ENCODE measurements at places on chromosomes 3 and 15.

GRCh38 chr3:37531066-37531720 lies 330.5 kb upstream of the CTDSPL start:
- DNase-seq: no peak

DNA sequence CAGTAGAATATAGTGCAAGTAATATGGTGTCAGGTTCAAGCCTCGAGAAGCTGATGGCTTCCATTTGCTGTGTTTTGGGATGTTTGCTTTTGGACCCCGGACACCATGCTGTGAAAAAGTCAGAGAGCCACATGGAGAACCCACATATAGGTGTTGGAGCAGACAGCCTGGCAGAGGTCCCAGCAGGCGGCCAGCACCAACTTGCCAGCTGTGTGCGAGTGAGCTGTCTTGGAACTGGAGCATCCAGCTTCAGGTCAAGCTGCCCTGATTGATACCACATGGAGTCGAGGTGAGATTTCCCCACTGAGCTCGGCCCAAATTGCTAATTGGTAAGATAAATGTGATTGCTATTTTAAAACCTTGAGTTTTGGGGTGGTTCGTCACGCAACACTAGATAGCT lies 185.7 kb upstream of the TBL1XR1 start:
- DNase-seq: no peak

DNA sequence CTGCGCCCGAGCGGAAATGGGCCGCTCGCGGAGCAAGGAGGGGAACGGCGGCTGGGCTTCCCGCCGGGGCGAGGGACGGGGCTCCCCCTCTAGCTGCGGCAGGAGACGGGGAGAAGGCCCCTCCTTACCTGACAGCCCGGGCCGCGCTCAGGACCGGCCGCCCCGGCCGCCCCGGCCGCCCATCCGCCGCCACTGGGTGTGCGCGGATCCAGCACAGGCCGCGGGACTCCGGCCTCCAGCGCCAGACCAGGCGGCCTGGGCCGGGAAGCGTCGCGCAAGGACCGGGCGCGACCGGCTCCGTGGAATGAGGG lies 296 bp downstream of the TPRA1 start:
- no peak for DNase-seq

GRCh38 chr15:86588413-86588812 lies 508.7 kb downstream of the AGBL1 start:
- DNase-seq: no peak

DNA sequence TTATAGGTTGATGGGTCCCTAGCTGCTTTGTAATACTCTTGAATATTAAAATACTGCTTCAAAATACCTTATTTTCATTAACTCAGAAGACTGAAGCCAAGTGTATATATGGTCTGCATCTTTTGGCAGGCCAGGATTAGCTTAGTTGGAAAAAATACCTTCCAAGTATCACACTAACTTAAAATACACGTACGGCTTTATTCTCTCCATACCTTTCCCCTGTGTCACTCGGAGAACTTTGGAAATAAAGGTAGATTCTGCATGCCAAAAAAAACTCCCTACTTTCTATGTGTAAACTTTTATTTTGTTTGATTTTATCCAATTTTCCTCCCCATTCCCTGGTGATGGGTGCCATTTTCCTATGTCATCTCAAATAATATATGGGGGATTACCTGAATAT lies 422.3 kb upstream of the MDFIC2 start:
- no peak for DNase-seq

GRCh38 chr15:52144656-52145178 lies 32.1 kb upstream of the BCL2L10 start:
- no peak for DNase-seq

DNA sequence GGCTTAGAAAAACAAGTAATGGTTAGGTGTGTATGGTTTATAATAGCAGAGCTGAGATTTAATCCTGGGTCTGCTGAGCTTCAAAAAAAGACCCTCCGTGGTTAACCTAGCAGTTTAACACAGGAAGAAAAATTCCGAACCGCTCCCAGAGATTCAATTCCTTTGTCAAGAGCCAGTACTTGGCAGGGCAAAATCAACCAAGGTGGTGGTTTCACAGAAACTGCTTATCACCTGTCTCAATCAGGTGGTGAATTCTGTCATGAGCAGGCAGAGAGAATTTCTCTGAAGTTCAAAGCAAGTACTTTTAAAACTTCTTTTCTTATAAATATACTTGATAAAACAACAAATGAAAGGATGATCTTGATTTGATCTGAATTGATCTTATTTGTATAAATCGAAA lies 17.2 kb downstream of the SYNPR start:
- DNase-seq: no peak

DNA sequence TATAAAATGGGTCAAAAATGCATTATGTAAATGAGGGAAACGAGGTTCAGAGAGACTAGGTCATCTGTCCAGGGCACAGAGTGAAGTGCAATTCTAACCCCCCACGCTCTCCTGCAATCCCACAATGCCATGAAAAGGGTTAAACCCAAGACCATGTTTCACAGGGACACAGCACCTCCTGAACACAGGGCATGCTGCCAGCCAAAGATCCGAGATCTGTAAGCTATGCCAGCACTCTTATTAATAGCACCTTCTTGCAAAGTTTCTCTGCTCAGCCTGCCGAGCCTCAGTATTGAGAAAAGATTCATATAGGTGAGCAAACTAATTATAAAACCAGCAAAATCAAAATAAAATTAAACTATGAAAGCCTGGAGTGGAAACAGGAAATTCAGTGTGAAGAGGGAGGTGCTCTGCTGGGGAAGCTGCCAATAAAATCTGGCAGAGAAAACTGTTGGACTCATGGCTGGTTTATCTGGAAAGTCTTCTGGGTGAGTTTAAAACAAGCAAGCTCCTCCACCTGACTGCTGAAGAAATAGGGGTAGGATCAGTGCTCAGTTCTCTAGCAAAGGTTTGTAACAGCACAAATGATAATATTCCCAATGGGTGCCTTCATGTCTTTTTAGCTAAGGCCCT lies 50.3 kb downstream of the LRIG1 start:
- DNase-seq: no peak

DNA sequence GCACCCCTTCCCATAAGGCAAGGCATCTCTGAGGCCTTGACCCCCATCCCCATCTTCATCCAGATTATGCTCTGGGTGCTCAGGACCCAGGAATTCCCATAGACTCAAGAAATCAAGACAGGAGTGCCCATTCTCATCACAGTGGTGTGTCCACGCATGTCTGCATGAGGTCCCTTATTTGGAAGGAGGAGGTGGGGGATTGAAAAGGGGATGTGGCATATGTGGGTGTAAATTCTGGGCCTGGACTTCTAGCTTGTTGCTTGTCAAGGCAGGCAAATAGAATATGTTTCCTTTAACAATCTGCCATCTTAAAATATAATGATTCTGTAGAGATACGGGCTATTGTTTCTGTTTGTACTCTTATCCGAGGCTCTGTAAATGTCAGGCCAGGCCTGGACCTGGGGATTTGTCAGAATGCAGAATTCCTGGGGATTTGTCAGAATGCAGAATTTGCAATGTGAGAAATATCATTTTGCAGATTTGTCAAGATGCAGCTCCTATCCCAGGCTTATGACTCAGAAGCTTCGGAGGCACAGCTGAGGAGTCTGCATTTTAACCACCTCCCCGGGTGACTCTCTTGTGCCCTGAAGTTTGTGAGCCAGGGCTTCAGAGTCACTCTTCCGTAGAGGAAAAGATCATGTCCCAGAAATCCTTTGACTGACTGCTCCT lies 157.8 kb downstream of the SV2B start:
- DNase-seq: no peak

- DNase-seq: no peak
Observed at GRCh38 chr3:184234224-184234623, 4.8 kb downstream of the VWA5B2 start.

GRCh38 chr15:88719654-88720053 lies 80.8 kb downstream of the ISG20 start:
- no peak for DNase-seq

GRCh38 chr3:39166932-39167532 lies 13.6 kb upstream of the CSRNP1 start:
- DNase-seq: no peak

DNA sequence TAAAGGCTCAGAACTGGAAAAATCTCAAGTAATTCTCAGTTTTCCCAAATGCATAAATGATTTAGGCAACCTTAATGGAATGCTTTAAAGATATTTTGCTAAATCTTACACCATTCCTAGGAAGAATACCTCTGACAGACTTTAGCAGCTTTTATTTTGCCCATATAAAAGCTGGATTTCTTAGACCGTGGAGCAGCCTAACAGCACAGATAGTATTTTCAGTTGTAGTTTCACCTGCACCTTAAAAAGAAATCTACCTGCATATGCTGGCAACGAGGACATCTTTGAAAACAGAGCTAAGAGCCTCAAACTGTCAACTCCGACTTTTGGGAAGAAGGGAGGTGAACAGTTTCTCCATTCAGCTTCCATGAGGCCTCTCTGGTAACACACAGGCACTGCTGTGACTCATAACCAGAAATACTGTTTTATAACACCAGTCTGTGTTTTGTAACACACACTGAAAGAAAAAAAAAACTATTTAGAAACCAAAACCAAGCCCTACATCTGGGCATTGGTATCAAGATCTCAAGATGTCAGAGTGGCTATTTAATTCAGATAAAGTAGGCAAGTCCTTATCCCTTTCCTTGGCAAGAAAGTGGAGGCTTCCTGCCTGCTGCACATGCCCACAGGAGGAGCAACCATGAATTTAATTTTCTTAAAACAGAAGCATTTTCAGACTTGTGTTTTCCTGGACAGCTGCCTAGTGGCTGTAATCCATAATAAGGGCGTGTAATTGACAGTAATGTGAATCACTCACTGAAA lies 181.5 kb upstream of the ICE2 start:
- DNase-seq: no peak

- DNase-seq: no peak
Observed at GRCh38 chr15:98953968-98954367, 53.6 kb downstream of the PGPEP1L start.

- no peak for DNase-seq
Observed at GRCh38 chr3:129022114-129023007, 21.3 kb downstream of the EFCC1 start.

GRCh38 chr3:79543218-79543982 lies 224.4 kb downstream of the ROBO1 start:
- DNase-seq: no peak

- no peak for DNase-seq
Observed at GRCh38 chr15:75131269-75131643, 70.4 kb upstream of the C15orf39 start.

GRCh38 chr3:14517601-14518431 lies 22.3 kb downstream of the GRIP2 start:
- no peak for DNase-seq

GRCh38 chr3:194176274-194176991 lies 40.5 kb downstream of the HES1 start:
- no peak for DNase-seq

GRCh38 chr15:83283138-83283812 lies 1.2 kb downstream of the BNC1 start:
- no peak for DNase-seq

GRCh38 chr3:129625072-129625874 lies 18.8 kb upstream of the PLXND1 start:
- no peak for DNase-seq

GRCh38 chr3:45787551-45787950 lies 8.8 kb downstream of the SLC6A20 start:
- no peak for DNase-seq

DNA sequence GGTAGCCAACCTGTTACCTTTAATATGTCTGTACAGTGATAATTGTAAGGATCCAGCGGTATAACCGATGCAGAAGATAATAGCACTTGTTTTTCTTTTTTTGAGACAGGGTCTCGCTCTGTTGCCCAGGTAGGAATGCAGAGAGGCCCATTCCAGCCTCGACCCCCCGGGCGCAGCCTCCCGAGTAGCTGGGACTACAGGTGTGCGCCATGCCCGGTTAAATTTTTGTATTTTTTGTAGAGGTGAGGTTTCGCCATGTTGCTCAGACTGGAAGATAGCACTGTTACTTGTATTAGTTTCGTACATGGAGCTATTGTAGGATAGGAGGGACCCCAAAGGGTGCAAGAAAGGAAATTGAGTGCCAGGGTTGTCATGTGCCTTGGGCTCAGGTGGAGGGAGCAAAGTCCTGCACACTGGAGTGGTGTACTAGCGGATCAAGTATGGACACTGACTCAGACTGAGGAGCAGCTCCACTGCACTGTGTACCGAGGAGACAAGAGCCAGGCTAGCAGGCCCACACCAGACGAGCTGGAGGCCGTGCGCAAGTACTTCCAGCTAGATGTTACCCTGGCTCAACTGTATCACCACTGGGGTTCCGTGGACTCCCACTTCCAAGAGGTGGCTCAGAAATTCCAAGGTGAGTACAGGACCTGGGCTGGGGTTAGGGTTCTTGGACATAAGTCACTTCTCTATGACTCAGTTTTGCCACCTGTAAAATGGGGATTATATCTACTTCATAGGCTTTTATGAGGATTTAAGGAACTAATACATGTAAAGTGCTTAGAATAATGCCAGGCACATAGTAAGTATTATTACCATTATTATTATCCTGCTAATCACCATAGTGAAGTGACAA lies 1.0 kb downstream of the OGG1 start:
- no peak for DNase-seq

- DNase-seq: no peak
Observed at GRCh38 chr15:92061511-92062195, 208.1 kb downstream of the SLCO3A1 start.

DNA sequence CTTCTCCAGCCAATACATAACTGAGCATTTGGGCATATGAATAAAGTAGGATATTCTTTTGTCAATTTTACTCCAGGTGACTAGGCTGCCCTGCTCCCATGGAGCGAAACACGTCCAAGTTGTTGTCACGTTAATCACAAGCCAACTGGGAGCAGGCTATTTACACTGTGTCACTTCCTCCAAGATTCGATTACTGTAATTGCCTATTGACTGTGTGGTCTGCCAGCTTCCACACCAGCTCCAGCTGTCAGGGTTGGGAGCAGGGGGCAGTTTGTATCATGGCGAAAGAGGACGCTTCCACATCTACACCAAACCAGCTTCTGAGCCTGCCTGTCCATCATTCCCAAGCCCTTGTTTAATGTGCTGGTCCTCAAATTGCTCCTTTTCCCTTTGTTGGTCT lies 89.2 kb upstream of the RORA start:
- no peak for DNase-seq

DNA sequence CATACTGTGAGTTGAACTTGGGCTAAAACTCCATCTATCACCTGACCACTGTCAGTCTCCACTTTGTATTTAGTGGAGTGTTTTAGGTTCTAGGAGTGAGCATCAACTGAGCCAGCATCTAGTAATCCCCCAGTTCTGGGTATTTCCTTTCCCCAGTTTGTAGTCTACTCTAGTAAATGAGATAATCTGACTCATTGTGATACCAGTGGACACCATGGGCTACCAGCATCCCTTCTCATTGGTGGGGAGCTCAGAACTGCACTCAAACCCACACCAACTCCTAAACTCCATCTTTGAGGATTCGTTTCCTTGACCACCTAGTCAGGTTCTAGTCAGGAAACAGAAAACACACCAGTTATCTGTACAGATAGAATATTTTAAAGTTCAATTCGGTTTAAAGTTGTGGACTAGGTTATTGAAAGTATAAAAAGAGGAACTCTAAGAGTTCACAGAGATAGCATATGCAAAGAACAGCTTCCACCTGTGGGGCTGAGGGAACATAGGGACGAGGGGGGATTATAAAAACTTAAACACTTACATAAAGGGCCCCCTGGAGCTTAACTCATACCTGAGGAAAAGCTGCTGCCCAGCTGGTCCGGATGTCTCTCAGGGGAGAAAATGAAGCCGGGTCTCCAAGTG lies 36.0 kb downstream of the LEO1 start:
- no peak for DNase-seq
